ENCODE measurements at places on chromosomes 4 and X. TPM values are rescaled to one million over a fixed set of nuclear protein-coding genes. Genes with fewer than 3 reads are reported as not detected.

PAGE2 gene
- total RNA-seq: not detected

PWWP3B gene
- total RNA-seq: not detected

PDE6B gene
- total RNA-seq: 10.5 TPM

HSPA4L gene
- 0.30 TPM for total RNA-seq

TKTL2 gene
- total RNA-seq: not detected

DIPK2B gene
- total RNA-seq: 0.08 TPM

NEUROG2 gene
- total RNA-seq: not detected

PLAC1 gene
- 0.35 TPM for total RNA-seq

CNKSR2 gene
- 6.4 TPM for total RNA-seq

DKK2 gene
- total RNA-seq: not detected

FAT4 gene
- total RNA-seq: 0.03 TPM

TIGD4 gene
- 0.38 TPM for total RNA-seq

MEPE gene
- not detected for total RNA-seq

HPGDS gene
- not detected for total RNA-seq

KLKB1 gene
- not detected for total RNA-seq

ACSL1 gene
- 24.2 TPM for total RNA-seq

RS1 gene
- total RNA-seq: not detected

SERTM2 gene
- not detected for total RNA-seq

IL1RAPL2 gene
- not detected for total RNA-seq

Measured in activated T-cell treated with anti-CD3 and anti-CD28 coated beads, Interleukin-2, amount 50 U/mL, for 4 hours (primary cell).